ENCODE measurements at places on chromosomes 5 and 9. TPM values are rescaled to one million over a fixed set of nuclear protein-coding genes. Genes with fewer than 3 reads are reported as not detected.

GRCh38 chr5:127947941-127948340 is 135.6 kb upstream of the SLC12A2 start:
- no peak for DNase-seq

GRCh38 chr9:129586245-129586644 is 34.7 kb downstream of the C9orf50 start:
- no peak for DNase-seq

DNA sequence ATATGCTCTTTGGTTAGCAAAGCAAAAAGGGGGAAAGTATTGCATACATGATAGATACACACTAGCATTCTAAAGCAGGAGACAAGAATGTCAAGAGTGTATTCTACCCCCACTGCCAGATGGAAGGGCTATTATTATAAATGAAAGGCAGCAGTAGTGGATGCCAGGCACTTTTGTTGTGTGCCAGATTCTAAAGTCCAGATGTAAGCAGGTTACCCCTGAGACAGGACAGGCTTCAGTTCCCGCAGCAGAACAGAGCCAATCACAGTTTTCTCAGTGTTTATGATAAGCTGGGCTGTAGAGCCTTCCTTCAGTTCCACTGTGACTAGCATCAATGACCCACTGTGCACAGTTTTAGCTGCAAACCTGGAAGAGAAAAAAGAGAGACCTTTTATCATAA is 226.6 kb upstream of the TBCA start:
- no peak for DNase-seq

- DNase-seq = no peak
These were observed 51.1 kb downstream of the C9orf152 start for GRCh38 chr9:110156902-110157301.

- DNase-seq = no peak
These were observed 115.5 kb upstream of the SLC12A2 start for GRCh38 chr5:127967983-127968592.

- no peak for DNase-seq
These were observed 280.9 kb upstream of the PANK3 start for GRCh38 chr5:168860081-168860480.

DNA sequence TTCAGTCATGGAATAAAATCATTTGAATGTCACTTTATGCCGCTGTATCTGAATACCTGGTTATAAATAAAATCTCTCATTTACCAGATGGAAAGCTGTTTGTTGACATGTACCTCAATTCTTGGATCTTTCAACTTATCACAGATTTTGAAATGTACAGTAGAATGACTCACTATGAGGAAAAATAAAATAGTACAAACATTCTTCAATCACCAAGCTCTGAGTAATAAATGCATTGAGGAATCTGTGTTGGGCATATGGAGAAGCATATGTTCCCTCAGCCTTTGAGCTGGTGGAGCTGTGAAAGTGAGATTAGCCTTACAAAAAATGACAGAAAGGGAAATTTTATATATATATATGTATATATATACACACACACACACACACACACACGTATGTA is 175.4 kb downstream of the KIAA0825 start:
- DNase-seq = no peak

ARID3C gene
- not detected for total RNA-seq

PCDHGA3 gene
- total RNA-seq = 22.9 TPM

PLCXD3 gene
- 63.8 TPM for total RNA-seq
